Uterine smooth muscle cell (primary cell): ENCODE measurements at places on chromosomes 1 and 21. TPM values are rescaled to one million over a fixed set of nuclear protein-coding genes. Genes with fewer than 3 reads are reported as not detected.

PYGO2 gene
- 8.6 and 9.5 TPM in 2 replicates for total RNA-seq

LCE1F gene
- 0.62 TPM in 1 of 2 replicates, not detected in the other for total RNA-seq

GJC2 gene
- total RNA-seq = 7.4 and 9.7 TPM in 2 replicates

DDOST gene
- total RNA-seq = 254 and 375 TPM in 2 replicates

PCSK9 gene
- 0.11 and 1.1 TPM in 2 replicates for total RNA-seq

MFAP2 gene
- total RNA-seq = 8.0 and 22.1 TPM in 2 replicates

TRNP1 gene
- total RNA-seq = 28.4 and 62.3 TPM in 2 replicates

RGS13 gene
- total RNA-seq = not detected in 2 replicates

WDR64 gene
- total RNA-seq = not detected in 2 replicates

VHLL gene
- total RNA-seq = not detected in 2 replicates

IGSF9 gene
- under 0.01 TPM in 1 of 2 replicates, not detected in the other for total RNA-seq

HSPA6 gene
- total RNA-seq = 1.9 and 4.6 TPM in 2 replicates

WDR26 gene
- total RNA-seq = 72.5 and 77.9 TPM in 2 replicates

CAMSAP2 gene
- total RNA-seq = 32.3 and 36.6 TPM in 2 replicates

VAMP4 gene
- total RNA-seq = 8.1 and 10.3 TPM in 2 replicates

RNU1-4 gene
- under 0.01 and 2,224 TPM in 2 replicates for total RNA-seq

FCRL5 gene
- total RNA-seq = not detected in 2 replicates

NPL gene
- total RNA-seq = 2.0 and 2.1 TPM in 2 replicates

FMO3 gene
- total RNA-seq = 0.25 TPM in 1 of 2 replicates, not detected in the other

SYT6 gene
- total RNA-seq = not detected in 2 replicates

CYP4A11 gene
- total RNA-seq = not detected in 2 replicates

CHD5 gene
- total RNA-seq = 0.11 and 0.12 TPM in 2 replicates

C1orf141 gene
- not detected in 2 replicates for total RNA-seq

GPR61 gene
- 0.11 and 0.25 TPM in 2 replicates for total RNA-seq

TMEM82 gene
- total RNA-seq = not detected in 2 replicates

NBPF6 gene
- total RNA-seq = not detected in 2 replicates

TEKT2 gene
- total RNA-seq = 0.11 and 0.12 TPM in 2 replicates

CD1D gene
- 0.11 and 0.25 TPM in 2 replicates for total RNA-seq

UBL4B gene
- not detected in 2 replicates for total RNA-seq
